CD4-positive, alpha-beta memory T cell (primary cell): ENCODE measurements at places on chromosomes 4 and X.

- no peak for DNase-seq
Observed at GRCh38 chr4:90443231-90443630, 316.0 kb downstream of the CCSER1 start.

GRCh38 chr4:137678796-137679195, 146.5 kb upstream of the PCDH18 start:
- no peak for DNase-seq

GRCh38 chr4:23822181-23822580, 67.7 kb downstream of the PPARGC1A start:
- no peak for DNase-seq

DNA sequence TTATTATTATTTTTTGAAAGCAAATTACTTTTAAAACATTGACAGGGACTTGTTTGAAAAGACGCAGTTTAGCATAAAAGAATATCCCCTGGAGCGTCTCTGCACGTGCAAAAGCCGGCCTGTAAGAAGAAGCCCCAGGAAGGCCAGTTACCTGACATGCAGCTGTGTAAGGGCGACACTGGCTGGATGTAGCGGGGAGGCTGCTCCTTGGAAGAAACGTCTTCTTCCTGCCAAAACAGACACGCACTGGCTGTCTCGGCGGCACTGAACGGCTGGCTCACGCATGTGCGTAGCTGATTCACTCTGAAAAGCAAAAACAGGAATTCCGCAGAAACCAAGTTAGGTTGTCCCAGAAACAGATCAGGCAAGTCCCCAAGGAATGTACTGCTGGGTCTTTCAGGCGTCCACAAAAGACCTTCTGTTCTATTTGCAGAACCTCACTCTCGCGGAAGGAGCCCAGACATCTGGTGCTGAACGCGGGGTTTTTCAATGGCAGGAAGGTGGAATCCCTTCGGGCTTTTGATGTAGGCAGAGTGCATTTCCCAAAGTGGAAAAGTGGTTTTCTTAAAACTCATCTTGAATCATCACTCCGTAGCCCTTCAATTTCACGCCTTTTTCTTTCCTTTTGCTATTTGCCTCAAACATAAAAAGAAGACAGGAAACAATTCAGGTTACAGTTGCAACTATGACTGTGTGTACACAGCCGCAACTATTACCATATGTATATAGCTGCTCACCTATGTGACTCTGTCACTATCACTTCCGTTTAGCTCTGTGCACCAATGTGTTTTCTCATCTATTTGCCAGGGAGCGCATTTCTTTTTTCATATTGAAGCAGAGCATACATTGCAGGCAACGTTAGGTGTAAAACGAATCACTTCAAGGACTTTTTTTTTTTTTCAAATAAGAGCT, 38.1 kb upstream of the ARSH start:
- DNase-seq, result no peak

DNA sequence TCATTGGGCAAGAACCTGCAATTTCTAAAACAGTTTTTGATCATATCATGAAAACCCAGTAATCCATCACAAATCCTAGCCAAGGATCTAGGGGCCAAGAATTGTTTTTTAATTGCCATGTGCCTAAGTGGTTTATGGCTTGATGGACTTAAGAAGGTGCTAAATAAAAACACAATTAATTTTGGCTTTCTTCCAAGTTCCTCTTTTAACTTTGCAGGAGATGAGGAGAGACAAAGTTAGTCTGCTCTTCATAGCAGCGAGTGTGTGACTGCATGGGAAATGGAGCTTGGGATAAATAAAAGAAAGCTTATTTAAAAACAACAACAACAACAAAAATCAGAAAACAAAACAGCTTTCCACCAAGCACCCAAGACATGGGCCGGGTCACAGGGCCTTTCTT, 41.4 kb downstream of the ARHGEF9 start:
- no peak for DNase-seq

- no peak for DNase-seq
Observed at GRCh38 chr4:39608451-39608850, 30.2 kb downstream of the SMIM14 start.

DNA sequence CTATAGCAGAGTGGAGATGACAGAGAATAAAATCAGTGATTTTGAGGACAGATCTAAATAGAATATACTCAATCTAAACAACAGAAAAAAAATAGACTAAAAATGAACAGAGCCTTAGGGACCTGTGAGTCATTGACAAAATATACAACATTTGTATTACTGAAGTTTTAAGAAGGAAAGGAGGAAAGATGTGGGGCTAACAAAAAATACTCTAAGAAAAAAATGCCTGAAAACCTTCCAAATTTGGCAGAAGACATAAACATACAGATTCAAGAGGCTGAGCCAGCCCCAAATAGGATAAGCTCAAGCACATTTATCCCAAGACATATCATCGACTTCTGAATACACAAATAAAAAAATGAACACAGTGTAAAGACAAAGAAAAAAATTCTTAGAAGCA, 123.6 kb upstream of the INTU start:
- no peak for DNase-seq

DNA sequence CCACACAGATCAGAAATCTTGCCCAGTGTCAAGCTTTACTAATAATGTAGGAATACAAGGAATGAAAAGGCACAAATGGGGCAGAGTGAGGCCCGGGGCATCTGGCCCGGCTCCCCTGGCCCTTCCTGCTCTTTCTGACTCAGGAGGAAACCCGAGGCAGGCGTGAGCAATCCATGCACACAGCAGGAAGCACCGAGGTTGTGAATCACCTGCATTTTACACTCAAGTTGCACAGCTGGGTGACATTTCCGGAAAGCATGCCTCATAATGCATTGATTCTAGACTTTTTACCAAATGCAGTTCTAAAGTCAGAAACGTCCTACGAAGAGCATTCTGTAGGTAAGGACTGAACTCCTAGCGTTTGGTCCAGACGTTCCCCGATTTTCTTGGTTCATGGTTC, 38.9 kb downstream of the PRIMPOL start:
- no peak for DNase-seq

- DNase-seq, result no peak
Observed at GRCh38 chrX:17732138-17732783, 5.0 kb upstream of the SCML1 start.

DNA sequence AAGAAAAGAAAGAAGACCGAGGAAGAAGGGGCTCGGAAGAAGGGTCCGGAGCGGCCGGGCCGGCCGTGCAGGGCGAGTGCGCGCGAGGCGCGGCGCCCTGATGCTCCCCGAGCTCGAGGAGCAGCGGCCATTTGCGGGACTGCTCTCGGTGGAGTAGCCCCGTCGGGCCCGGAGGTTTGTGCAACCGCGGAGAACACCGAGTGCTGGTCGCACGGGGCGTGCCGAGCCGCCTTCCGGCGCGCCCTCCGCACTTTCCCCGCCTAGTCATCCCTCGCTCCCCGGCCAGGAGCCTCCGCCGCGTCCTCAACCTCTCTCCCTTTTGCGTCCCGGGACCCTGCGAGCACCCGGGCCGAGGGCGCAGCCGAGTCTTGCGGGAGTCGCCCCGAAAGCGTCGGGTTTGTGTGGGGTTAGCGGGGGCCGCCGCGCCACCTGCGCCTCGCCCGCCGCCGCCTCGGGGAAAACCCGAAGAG, 127.4 kb downstream of the LAS1L start:
- no peak for DNase-seq

DNA sequence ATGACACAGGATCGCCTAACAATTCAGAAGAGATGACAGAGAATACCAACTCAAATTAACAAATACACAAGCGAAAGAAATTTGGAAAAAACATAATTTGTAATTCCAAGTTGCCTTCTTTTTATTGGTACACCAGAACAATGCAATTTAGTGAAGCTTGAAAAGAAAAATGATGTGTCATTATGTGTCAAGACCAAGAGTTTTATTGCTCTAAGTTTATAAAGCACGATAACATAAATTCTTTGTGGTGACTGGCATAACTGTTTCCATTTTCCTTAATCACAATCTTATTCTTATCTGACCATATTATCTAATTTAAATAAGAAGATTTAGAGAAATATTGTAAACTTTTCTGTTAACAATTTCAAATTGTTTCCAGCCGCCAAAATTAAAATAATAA, 273.2 kb upstream of the TECRL start:
- DNase-seq, result no peak

DNA sequence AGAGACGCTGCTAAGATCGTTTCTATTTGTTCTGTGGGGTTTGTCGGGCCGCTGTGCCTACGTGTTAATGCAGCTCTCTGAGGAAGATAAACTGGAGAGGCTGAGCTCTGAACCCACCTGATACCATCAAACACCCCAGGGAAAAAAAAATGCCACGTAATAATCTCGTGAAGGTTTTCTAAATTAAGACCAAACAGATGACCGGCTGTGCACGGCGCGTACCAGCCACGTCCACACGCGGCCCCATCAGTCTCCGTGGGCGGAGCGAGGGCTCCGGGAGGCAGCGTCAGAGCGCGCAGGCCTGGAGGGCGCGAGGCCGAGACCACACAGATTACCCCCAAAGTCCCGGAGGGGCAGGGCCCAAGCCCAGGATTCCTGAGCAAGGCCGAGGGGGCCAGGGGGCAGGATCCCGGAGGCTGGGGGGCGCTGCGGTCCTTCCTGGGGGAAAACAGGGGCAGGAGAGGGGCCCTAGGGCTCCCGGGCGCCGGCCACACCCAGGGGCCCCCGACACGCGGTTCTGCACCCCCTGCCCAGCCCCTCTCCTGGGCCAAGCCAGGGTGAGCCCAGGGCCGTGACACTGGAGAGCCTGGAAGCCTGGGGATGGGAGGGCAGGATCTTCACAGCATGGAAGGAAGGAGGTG, 91.9 kb downstream of the FAM53A start:
- DNase-seq, result no peak

GRCh38 chr4:3249711-3250437, 915 bp downstream of the MSANTD1 start:
- DNase-seq, result no peak

GRCh38 chr4:20752641-20753040, 52.4 kb downstream of the PACRGL start:
- DNase-seq, result no peak

- DNase-seq, result no peak
Observed at GRCh38 chrX:15814771-15815365, 24.6 kb downstream of the ZRSR2 start.

DNA sequence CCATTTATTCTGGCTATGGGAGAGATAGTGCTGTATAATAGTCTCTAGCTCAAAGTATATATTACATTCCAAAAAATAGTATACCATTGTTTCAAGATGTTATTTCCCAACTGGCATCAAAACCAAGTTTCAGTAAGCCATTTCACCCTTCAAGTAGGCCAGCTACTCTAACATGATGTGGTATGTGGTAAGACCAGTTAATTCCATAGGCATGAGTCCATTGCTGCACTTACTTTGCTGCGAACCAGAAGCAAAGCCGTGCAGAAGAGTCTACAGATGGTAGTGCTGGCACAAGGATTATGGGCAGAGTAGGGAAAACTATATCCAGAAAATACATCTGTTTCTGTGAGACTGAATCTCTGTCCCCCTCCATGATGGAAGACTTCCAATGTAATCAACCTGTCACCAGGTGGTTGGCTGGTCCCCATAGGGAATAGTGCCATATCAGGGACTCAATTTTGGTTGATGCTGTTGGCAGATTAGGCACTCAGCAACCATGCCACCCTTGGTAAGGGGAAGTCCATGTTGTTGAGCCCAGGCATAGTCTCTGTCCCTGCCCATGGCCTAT, 49.8 kb upstream of the HSD17B10 start:
- no peak for DNase-seq

DNA sequence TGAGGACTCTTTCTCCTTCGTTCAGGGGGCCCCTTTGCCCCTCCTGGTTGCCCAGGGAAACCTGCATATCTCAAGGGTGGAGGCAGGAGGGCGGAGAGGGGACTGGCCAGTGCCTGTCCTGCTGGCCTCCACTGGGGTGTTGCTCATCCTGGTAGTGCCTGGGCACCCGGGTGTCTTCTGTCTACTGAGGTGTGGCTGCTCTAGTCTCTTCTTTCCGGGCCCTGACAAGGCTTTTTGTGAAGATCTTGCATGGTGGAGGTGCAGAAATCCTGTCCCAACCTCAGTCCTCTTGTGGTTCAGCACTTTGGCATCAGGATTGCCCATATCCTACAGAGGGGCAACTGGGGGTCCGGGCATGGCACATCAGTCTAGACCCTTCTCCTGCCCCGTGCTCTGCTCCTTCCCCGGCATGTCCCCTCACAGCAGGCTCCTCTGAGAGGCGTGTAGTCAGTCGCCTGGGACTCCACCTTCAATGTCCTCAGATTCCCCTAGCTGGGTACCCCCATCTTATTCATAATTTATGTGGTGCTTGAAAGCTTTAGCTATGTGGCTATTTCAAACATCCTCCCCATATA, 1.9 kb downstream of the CCDC110 start:
- DNase-seq, result peak; percentile 1

- DNase-seq, result no peak
Observed at GRCh38 chr4:151247395-151247794, 29.6 kb upstream of the PRSS48 start.

GRCh38 chr4:48639807-48640206, 140.3 kb downstream of the FRYL start:
- no peak for DNase-seq

DNA sequence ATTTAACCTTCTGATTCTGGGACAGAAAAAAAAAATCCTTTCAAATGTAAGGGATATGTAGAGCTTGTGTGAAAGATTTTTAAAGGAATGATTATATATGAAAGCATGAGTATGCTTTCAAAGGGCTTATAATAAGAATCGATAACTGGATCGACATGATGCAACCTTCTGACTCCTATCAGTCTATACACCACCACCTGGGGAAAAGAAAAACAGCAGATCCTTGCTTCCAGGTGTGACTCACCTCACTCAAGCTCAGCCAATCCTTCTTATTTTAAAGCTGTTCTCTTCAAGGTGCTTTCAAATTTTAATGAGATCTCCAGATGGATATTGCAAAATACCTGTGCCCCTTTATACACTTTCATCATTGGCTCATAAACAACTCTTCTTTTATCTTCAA, 102.1 kb upstream of the EDNRA start:
- no peak for DNase-seq

DNA sequence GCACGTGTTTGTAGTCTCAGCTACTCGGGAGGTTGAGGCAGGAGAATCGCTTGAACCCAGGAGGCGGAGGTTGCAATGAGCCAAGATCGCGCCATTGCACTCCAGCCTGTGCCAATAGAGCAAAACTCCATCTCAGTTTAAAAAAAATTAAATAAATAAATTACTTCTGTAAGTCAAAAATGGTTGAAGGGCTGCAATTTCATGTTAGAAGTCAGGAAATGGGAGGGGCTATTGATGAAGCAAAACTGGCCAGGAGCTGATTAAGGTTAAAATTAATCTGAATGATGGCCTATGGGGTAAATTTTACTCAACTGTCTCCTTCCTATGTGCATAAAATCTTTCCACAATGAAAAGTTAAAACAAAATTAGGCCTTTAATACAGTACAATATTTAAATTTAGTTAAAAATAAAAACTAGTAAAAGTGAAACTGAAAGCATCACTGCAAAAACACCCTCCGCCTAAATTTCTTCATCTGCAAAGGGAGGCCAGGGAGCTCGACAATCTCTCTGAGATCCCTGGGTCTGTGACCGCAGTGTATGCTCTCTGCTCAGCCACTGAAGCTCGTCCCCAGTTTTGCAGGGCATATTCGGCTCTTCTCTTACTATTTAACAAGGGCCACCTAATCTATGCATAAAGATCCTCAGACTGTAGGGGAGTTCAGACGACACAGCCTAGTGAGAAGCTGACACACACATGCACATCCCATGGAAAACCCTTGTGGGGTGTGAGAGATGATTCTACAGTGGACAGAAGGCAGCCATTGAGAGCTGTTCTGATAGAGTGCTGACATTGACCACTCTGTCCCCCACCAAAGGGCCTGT, 57.2 kb downstream of the IRF2 start:
- DNase-seq, result peak; percentile 59

GRCh38 chr4:110640576-110640975, 17.7 kb upstream of the PITX2 start:
- DNase-seq, result no peak
